CD4-positive, alpha-beta T cell treated with Interleukin-4 for 4 hours (primary cell): ENCODE measurements at places on chromosomes 6 and 20.

DNA sequence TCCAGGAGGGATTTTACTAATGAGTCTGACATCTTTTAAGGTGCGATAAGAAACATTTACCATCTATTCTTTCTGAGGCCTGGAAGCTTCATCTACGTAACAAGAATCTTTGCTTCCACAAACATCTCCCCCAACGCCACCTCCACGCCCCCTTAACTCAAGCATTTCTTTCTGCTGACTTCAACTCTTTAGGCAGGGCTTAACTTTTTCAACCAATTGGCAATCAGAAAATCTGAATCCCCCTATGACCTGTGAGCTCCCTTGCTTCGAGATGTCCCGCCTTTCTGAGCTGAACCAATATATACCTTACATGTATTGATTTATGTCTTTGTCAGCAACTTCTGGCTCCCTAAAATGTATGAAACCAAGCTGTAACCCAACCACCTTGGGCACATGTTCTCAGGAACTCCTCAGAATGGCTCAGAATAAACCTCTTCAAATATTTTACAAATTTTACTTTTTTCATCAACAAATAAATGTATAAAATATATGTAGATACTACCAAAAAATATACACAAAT is 11.5 kb downstream of the OR2H2 start:
- DNase-seq, result no peak

- no peak for DNase-seq
Measured at GRCh38 chr6:13559968-13560650, 14.3 kb upstream of the SIRT5 start.

GRCh38 chr6:126516411-126516810 is 176.5 kb downstream of the CENPW start:
- DNase-seq, result no peak

DNA sequence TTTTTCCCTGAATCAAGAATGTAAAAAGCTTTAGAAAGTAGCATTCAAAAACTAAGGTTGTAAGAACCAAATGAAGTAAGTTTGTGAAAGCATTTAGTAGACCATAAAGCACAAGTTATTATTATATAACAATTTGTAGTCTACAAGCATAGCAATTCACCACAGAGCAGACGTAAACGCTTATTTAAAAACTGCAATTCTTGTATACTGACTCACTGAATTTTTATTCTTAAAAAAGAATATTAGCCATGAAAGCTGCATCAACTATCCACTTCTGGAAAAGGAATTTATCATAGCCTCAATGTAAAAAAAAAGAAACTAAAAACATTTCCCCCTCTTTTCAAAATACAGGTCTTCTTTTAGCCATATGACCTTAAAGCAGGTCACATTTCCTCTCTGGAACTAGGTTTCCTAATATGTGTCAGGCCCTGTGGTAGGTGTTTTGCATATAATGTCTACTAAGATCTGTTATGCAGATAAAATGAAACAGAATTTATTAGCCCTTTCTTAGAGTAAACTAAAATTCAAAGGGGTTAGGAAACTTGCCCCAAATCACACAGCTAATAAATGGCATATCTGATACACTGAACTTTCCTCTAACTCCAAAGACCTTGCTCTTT is 2.1 kb downstream of the MAP3K7 start:
- DNase-seq, result no peak

DNA sequence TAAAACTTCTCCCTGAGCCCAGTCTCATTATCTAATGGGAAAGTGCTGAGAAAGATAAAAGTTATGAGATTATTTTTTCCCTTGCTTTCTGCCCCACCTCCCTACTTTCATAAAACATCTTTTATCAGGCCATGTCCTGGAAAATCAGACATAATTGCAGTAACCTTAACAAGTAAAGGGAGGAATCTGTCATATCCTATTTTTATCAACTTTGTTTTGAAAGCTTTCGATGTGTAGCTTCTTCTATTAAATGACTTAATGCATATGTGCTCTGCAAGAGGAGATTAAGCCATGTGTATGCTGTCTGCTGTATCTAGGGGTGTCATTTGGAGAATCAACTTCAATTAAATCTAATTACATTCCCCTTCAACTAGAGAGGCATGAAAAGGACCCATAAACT is 408.9 kb downstream of the CBLN4 start:
- DNase-seq, result no peak

- DNase-seq, result no peak
Measured at GRCh38 chr20:24672886-24673677, 203.7 kb downstream of the SYNDIG1 start.

DNA sequence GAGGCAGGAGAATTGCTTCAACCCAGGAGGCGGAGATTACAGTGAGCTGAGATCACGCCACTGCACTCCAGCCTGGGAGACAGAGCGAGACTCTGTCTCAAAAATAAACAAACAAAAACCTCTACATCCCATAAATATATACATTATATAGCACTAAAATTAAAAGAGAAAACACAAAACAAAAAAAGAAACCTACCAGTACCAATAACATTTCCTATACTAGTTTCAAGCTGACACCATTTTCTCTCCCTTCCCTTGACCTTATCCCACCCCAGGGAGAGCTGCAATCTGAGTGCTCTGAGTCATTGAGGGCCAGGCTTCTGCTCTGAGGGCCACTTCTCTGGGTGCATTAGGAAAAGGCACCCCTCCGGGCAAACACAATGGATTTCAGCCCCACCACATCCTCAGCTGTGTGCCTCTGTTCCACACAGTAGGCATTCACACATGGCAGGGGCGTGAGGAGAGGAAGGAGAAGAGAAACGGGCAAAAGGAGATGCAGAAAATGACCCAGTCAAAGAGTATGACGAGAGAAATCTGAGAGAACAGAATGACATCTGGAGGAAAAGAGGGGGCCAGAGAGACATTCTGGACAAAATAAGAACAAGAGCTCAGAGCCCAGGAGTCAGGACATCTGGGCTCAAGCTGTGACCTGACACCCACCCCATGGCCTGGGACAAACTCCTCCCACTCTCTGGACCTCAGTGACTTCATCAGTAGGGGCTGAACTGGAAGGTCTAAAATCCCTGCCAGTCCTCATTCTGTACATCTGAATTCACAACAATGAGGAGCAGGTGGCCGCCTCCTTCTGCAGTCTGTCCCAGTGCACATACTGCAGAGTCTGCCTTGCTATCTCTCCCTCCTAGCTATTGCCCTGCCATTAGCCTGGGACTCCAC is 18.2 kb downstream of the TRIM26 start:
- no peak for DNase-seq
